Cardiac septum (tissue), 1 donor: ENCODE measurements at places on chromosomes 2 and 18.

GRCh38 chr2:135985826-135986393, 484 bp upstream of the DARS1 start:
- DNase-seq = no peak

GRCh38 chr2:174522553-174522952, 35.7 kb upstream of the GPR155 start:
- no peak for DNase-seq

- no peak for DNase-seq
Observed at GRCh38 chr2:15787535-15788454, 152.6 kb upstream of the MYCN start.

DNA sequence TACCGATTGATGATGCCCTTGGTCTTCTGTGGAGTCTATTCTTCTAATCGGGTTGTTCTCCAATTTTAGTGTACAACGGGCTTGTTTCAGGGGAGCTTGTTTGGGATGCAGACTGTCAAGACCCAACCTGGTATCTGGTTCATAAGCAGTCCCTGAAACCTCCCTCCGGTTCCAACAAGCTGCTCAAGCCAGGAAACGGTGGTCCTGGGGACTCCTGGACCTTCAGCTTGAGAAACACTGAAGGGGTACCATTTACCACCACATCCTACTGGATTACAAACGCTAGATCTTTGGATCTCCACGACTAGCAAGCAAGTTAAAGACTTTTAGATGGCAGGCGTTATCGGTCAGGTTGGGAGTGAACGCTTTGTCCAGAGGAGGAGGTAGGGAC, 2.0 kb downstream of the BCL2 start:
- DNase-seq = no peak

GRCh38 chr2:26590980-26591618, 50.1 kb downstream of the CIB4 start:
- peak; percentile 31 for DNase-seq

- peak; percentile 86 for DNase-seq
Observed at GRCh38 chr2:202635428-202636212, 851 bp downstream of the FAM117B start.

DNA sequence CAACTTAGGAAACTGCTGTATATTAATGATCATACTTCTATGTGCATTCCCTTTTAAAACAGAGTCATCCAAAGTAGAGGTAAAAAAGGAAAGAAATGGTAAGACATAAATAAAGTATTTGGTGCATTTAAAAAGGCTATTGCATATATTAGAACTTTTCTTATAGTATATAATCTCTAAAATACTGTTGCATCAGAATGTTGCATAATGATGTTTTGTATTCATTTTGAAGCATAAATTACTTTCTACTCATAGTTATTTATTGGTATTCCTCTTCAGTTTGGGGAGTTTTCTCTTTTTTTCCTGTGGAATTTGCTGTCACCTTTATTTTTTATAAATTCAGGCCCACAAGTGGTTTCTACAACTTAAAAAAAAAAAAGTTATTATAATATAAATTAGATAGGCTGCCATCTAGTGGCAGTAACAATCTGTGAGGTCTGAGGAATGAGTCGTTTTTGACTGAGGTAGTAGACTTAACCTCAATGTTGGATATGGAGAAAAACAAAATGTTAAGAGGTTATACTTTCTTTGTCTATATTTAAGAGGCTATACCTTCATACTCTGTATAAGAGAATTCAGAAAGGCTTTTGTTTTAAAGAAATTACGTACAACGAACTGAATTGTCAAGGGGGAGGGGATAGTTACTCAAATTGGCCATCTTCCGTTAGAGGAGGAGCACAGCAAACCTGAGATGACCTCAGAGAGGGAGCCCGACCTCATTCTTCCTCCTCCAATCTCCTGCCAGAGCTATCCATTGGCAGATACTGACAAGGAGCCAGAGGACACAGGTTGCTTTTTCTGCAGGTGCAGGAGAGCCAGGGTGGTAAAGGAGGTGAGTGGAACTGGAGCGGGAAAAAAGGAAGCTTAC, 23.8 kb downstream of the ANKAR start:
- DNase-seq = no peak

GRCh38 chr2:85104228-85104627, 29.0 kb upstream of the TCF7L1 start:
- no peak for DNase-seq

GRCh38 chr2:11805920-11806319, 59.5 kb downstream of the LPIN1 start:
- no peak for DNase-seq

- DNase-seq = no peak
Observed at GRCh38 chr2:163132850-163133249, 294.3 kb upstream of the KCNH7 start.

GRCh38 chr2:102657770-102658169, 38.4 kb downstream of the SLC9A2 start:
- no peak for DNase-seq

DNA sequence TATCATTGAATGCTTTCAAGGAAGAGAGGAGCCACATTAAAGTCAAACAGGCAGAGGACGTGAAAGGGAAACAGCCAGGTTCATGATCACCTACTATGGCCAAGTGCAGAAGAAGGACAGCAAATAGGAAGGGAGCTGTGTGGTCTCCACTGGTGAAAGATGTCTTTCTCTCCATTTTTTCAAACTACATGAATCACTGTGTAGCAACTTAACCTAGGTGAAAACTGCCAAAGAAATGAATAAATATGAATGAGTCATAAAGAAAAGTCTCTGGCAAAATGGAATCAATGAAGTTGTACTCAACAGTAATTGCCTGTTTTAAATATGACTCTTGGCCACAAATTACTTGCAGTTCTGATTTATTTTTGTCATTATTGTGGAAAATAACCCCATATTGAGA, 452.6 kb upstream of the PKDCC start:
- DNase-seq = no peak

GRCh38 chr2:38073211-38074057, 2.5 kb downstream of the CYP1B1 start:
- DNase-seq = no peak

GRCh38 chr2:205864491-205864890, 182.2 kb downstream of the NRP2 start:
- no peak for DNase-seq

- DNase-seq = no peak
Observed at GRCh38 chr2:5842326-5842725, 150.1 kb downstream of the SOX11 start.

GRCh38 chr2:231063347-231063746, 6.7 kb downstream of the PSMD1 start:
- DNase-seq = no peak

DNA sequence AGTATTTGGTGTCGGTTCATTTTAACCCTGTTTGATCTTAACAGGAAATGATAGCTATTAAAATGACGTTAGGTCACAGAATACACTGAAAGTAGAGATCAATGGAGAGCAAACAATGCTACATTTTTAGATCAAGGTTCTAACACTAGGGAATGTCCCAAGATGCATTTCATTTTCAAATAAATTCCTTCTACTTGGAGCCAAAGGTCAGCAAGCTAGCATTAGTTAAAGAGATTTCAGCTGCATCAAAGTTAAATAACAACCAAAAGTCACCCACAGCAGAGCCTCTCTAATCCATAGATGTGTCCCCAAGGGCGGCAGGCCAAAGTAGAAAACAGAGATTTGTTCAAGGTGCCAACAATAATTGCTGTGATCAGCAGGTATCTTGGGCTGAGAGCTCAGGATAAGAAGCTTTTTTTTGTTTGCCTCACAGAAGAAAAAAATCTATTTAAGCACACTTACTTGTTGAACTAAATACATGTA, 1233.6 kb upstream of the TMEFF2 start:
- no peak for DNase-seq

DNA sequence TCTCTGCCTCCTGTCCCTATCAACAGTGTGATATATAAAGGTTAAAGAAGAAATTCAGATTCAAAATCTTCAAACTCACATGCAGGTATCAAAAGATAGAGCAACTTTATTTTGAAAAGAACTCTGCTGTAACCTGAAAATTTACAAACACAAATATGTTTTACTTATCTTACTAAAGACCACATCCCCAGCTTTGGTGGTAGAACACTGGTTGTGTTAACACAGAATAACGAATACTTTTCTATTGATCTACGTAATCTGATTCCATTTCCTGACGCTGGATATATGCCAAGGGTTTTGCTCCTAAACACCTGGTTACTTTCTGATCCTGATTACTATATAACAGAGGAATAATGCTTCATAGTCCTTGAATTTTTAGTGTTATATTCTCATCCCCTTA, 23.1 kb upstream of the SLC39A10 start:
- no peak for DNase-seq

DNA sequence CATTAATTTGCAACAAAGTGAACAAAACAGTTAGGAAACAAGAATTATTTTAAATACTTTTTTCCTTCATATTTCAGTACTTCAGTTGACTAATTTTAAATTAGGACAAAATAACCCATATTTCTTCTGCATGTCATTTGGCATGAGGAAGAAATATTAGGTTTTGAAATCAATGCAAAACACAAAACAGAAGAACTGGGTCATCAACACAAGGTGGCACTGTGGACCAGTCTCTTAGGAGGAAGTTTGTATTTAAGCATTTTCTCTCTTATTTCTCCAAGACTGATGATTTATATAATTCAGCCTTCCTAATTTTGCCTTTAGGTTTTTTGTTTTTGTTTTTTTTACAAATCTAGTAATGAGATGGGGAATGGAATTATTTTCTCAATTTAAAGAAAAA, 352.8 kb upstream of the KCNH7 start:
- no peak for DNase-seq

GRCh38 chr2:175464311-175464670, 282.8 kb upstream of the ATP5MC3 start:
- no peak for DNase-seq

DNA sequence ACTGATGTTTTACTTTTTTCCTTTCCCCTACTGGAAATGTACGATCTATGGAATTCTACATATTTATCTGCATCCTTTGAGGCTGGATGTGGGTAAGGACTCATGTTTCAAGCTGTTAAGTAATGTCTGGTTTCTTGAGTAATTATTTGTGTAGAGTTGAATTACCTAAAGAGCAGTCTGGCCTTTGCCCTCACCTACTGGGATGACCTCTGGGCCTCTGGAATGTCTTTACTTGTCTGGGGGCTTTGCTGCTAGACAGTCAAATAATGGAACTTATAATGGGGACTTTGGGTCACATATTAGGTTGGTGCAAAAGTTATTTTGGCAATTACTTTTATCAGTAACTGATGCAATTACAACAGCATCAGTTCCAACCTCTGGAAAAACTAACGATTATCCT, 244.7 kb downstream of the CCDC178 start:
- no peak for DNase-seq

- DNase-seq = no peak
Observed at GRCh38 chr2:190090148-190090547, 27.6 kb upstream of the MSTN start.

- no peak for DNase-seq
Observed at GRCh38 chr2:168568476-168569267, 112.6 kb downstream of the CERS6 start.

- no peak for DNase-seq
Observed at GRCh38 chr18:63233334-63233733, 86.2 kb downstream of the BCL2 start.
